ENCODE measurements at places on chromosomes 12 and 14.

DNA sequence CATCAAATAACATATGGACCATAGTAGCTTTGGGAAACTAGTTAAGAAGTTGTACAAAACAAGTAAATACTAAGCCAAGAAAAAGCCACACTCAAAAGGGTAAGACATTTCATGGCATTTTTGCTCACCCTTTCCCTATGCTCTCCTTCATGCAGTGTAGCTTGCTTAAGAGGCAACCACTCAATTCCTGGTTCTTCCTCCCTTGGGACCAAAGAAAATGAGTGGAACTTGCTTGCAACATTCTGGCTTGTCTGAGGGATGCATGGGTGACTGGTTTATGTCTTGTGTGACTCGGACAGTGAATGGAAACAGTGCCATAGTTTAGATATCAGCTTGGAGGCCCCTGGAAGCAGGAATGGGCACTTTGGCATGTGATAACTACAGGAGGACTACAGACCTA is 252.0 kb upstream of the ARID2 start:
- DNase-seq: no peak

- DNase-seq: no peak
Measured at GRCh38 chr12:108916336-108916735, 36.4 kb downstream of the DAO start.

DNA sequence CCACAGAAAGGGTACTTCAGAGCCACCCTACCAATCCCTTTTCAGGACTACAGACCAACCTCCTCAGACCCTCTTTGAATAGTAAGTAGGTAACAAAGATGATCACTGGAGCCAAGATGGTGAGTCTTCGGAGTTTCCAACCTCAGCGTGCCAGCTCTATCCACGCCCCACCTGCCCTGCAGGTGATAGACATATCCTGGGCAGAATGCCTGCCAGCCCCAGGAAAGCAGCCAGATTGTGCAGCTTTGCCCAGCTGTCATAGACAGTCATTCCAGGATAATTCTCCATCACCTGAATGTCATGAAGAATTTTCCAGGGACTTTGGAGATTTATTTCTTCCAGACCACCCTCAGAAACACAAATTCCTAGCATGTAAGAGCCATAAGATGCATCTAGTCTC is 434.4 kb downstream of the RGS6 start:
- DNase-seq: no peak

GRCh38 chr14:38554026-38554425 is 298.1 kb upstream of the CLEC14A start:
- DNase-seq: no peak

GRCh38 chr12:114995891-114996290 is 311.9 kb upstream of the TBX3 start:
- no peak for DNase-seq

DNA sequence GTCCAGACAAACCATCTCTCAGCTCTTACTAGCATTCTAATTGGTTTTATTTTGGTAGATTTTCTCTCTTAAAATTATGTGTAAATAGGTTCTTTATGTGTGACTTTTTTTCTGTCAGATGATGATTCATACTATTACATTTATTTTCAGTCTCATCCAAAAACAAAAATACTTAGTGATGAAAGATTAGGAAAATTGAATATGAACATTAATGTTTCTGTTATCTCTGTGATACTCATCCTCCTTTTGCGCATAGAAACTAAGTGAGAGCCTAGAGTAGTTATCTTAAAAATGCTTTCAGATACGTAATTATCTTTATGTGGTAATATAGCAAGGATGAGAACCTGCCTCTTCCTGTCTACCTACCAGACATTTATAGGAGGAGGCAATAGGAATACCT is 84.1 kb upstream of the MON2 start:
- DNase-seq: no peak

GRCh38 chr12:6551063-6551461 is 4.8 kb downstream of the IFFO1 start:
- DNase-seq: no peak

- no peak for DNase-seq
Measured at GRCh38 chr12:75747572-75748021, 236.2 kb upstream of the KRR1 start.

GRCh38 chr14:52400846-52401245 is 86.7 kb downstream of the PTGER2 start:
- DNase-seq: no peak

DNA sequence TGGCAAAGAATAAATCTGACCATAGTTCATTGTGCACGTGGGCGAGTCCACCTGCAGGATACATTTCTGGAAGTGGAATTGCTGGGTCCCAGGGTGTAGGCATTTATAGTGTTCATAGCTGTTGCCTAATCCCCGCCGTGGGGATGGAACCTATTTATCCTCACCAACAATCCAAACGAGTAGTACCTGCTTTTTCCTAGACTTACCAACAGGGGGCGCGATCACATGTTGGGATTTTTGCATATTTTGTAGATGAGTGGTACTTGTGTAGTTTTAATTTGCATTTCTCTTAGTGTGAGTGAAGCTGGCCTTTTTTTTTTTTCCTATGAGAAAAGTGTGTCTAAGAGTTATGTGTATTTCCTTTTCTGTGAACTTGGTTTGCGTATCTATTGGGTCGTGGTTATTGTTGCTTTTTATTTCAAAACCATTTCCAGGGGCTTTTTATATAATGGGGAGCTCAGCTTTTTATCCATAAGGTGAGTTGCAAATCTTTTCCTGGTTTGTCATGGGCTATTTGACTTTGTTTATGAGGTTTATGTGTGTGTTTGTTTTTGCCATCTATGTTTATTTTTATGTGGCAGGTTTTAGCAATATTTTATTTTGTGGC is 67.2 kb downstream of the CCDC92 start:
- no peak for DNase-seq

DNA sequence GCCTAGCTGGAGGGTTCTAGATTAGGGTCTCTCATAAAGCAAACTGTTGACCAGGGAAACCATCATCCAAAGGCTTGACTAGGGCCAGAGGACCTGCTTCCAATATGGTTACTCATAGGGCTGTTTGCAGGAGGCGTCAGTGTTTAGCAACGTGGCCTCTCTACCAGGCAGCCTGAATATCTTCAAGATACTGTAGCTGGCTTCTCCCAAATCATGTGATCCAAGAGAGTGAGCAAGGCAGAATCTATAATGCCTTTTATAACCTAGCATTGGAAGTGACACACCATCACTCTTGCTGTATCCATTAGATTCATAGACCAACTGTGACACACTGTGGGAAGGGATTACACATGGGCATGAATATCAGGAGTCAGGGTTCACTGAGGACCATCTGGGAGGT is 17.3 kb downstream of the TPH2 start:
- no peak for DNase-seq

DNA sequence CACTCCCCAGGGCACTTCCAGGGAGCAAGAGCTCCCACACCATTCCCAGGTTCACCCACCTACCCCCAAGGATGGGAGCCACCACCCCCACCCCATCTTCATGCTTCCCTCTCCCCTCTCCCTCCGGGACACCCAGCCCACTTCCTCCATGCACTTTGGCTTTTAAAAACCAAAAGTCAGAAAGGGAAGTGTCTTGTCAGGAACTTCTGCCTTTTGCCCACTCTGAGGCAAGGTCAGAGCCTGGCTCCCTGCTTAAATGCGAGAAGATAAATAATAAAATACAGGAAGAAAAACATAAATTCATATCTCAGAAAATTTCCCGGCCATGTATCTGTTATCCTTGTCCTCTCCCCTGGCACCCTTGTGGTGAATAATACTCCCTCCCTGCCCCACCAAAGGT is 81.6 kb downstream of the PTGER2 start:
- no peak for DNase-seq

- no peak for DNase-seq
Measured at GRCh38 chr12:92602930-92603623, 99.7 kb upstream of the PLEKHG7 start.

DNA sequence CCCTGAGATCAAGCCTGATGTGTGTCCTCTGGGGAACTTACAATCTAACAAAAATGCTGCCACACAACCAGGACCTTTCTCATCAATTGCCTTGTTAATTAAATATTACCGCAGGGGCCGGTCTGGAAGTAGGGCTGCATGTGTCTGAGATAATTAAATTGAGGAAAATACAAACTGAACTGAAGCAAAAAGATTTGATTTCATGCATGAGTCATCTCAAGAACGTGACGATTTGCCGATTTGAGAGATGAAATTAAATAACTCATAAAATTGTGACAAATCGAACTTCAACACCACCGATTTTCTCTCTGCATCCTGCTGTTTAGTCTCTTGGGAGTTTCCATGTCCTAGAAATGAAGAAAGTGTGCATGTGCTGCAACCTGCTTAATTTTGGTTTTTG is 94.6 kb upstream of the DAAM1 start:
- DNase-seq: no peak

DNA sequence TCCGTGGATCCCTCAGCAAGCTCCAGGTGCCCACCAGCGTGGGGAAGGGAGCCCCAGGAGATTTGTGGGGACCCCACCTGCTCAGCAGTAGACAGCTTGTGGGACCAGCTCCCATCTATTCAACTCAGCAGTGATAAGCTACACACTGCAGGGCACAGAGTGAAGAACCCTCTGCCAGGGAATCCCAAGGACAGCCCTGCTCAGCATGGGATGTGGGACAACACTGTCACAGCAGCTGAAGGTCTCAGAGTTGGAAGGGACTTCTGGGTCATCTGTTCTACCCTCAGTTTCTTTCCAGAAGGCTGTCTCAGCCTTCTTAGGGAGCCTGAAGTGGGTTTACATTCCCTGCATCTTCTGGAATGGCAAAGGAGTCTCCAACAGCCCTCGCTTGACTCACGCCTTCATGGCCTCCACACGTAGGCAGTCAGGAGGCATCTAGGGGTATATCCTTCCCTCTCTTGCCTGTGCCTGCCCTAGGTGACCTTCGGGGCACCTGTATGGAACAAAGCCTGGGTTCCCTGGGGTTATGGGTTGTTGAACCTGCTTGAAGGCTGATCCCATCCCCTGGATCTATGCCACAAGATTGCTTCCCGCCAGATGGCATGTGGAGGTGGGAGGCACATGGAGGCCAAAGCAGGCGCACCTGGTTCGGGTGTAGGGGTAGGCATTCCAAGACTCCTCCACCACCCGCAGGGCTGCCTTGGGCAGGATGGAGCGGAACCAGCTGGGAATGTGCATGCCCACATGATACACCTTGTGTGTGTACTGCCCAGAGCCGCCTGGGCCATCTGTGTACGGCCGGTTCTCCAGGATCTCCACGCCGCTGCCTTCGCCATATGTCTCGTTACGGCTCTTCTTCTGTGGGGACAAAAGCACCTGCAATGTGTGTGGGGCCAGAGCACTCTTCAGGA is 33.0 kb downstream of the ARL6IP4 start:
- no peak for DNase-seq

GRCh38 chr14:66508846-66509621 is 1.1 kb downstream of the GPHN start:
- no peak for DNase-seq

DNA sequence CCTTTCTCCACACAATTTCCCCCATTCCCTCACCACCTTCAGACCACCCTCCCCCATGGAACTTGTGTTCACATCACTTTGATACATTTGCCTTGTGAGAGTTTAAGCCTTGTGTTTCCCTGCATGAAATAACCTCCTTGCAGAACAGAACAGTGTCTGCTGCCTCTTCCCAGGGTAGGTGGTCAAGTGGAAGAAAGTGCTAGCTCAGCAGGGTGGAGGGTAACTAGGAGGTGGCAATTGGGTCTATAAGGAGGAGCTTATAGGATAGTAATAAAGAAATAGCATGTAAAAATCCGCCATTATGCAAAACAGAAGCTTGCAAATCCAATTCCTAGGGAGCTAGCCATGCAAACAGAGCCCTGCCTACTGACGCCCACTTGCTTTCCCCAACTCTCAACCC is 13.9 kb upstream of the KRT8 start:
- DNase-seq: no peak

DNA sequence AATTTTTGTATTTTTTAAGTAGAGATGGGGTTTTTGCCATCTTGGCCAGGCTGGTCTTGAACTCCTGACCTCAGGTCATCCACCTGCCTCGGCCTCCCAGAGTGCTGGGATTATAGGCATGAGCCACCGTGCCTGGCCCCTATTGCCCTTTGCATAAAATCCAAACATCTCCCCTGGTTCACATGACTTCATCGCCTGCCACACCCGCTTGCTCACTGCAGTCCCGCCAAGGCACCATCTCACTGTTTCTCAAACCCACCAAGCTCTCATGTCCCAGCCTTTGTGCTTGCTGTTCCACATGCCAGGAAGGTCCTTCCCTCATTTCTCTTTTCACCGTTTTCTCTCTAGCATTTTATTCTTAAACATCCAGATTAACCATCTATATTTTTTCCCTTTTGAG is 9.7 kb downstream of the RHOF start:
- DNase-seq: no peak

DNA sequence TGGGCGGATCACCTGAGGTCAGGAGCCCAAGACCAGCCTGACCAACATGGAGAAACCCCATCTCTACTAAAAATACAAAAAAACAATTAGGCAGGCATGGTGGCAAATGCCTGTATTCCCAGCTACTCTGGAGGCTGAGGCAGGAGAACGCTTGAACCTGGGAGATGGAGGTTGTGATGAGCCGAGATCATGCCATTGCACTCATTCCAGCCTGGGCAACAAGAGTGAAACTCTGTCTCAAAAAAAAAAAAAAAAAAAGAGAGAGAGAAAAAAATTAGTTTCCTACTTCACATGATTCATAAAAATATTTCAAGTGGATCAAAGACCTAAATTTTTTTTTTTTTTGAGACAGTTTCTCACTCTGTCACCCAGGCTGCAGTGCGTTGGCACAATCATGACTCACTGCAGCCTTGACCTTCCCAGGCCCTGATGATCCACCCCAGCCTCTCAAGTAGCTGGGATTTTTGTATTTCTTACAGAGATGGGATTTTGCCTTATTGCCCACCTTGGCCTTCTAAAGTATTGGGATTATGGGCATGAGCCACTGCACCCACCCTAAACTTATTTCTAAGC is 24.9 kb downstream of the FCF1 start:
- no peak for DNase-seq

GRCh38 chr14:50353126-50353525 is 41.0 kb downstream of the DMAC2L start:
- no peak for DNase-seq

GRCh38 chr12:92356425-92356824 is 210.8 kb upstream of the BTG1 start:
- no peak for DNase-seq

DNA sequence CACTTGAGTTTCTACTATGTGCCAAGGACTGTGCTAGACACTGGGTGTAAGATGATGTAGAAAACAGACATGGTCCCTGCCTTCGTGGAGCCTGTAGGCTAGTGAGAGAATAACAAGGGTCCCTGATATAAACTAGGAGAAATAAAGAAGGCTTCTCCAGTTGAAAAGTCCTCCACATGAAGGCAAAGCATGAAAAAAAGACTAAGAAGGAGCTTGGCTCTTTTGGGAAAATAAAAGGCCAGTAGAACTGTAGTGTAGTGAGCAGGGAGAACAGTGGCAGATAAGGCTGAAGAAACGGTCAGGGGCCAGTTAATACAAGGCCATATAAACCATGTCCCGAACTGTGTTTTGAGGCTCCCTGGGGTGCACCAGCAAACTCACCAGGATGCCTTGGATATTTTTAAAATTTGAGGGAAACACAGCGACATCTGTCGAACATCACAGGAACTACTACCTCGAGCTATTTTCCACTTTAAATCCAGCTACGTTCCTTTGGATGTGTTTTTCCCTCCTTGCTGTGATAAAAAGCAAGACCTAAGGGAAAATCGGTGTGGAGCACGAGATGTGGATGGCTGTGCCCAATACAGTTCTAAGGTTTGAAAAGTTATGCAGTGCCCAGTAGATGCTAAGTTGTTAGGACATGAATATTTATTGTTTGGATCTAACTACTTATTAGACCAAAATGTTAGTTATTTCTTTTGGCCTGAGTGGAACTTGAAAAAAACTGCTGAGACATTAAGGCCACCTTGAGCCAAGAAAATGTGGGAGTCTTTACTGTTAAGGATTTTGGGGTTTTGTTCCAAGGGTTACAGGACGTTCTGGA is 8.5 kb upstream of the CFL2 start:
- DNase-seq: no peak

All from esophagus squamous epithelium (tissue), 5 donors.